ENCODE measurements at places on chromosomes 11 and 22. TPM values are rescaled to one million over a fixed set of nuclear protein-coding genes. Genes with fewer than 3 reads are reported as not detected.

- peaks cover 7% of the 10 kb centered on the region for H3K27me3 ChIP-seq
- peaks cover 2% of the 10 kb centered on the region for H3K4me1 ChIP-seq
- no peak overlapping the region for H3K4me3 ChIP-seq
- H3K36me3 ChIP-seq: no peaks in the 10 kb centered on the region
Observed at GRCh38 chr11:7098235-7098832, 9.5 kb downstream of the RBMXL2 start.

DNA sequence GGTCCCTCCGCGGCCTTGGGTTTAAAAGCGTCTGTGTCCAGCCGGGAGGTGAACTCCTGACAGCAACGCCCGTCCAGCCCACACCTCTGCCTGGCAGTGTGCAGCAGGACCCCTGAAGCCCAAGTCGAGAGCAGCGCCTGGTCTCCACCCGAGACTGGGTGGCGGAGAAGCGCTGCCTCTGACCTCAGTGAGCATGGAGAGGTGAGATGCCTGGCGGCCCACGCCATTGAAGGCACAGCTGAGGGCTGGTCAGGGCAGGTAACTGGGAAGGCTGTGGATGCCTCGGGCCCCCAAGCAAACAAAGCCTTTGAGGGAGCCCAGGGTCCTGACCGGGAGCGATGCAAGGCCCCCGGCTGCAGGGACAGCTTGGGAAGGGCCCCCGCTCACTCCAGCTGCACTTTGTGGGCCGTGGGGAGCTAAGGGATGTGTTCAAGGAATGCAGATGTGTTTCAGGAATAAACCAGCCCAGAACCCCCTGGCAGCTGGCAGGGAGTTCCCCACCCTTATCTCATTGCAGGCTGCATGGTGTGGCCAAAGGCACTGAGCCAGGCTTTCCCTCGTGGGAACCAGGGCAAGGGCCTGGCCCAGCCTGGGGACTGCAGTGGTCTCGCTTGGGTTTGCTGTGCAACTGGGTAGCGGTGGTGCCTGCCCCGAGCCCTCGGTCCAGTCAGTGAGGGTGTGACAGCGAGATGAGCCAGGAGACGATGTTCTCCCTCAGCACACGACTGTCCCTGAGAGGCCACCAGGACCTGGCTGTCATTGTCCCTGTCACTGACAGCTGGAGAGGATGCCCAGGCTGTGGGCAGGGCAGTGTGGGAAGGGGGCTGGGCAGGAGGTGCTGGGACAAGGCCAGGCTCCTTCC is 92.5 kb downstream of the WNT7B start:
- peaks cover 24% of the 10 kb centered on the region for H3K27me3 ChIP-seq
- H3K36me3 ChIP-seq: no peaks in the 10 kb centered on the region

DNA sequence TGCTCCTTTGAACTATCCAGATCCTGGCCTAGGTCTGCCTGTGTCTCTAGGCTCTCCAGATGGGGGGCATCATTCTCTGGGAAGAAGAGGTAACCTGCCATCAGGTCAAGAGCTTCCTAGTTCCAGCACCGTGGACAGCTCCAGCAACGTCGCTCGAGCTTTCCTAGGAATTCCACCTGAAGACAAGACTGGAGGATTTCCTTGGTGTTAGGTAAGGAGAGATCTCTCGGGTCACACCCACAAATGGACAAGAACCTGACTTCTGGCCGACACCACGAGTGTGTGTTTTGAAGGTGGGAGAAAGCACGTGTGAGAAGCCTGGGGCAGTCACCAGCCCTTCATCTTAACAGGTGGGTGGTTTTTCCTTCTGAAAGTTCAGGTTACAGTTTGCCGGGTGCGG is 1.2 kb downstream of the PRG3 start:
- no peaks in the 10 kb centered on the region for H3K36me3 ChIP-seq
- no peak for DNase-seq
- H3K27ac ChIP-seq: no peak overlapping the region
- H3K4me1 ChIP-seq: no peaks in the 10 kb centered on the region
- no peak overlapping the region for H3K4me3 ChIP-seq

DNA sequence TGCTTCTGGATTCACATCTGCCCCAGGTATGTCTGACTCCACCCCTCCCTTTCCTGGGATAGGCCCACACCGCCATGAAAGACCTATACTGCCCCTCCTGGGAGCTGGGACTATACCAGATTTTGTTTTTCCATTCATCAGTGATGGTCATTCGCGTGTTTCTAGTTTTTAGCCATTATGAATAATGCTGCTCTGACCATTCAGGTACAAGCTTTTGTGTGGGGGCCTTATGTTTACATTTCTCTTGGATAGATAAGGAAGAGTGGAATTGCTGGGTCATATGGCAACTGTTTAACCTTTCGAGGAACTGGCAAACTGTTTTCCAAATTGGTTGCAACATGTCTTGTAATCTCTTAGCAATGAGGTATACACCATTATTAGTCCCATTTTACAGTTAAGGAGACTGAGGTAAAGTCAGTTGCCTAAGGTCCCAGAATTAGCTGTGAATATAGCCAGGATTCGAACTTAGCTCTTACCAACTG is 1.2 kb upstream of the TBC1D10A start:
- no peak for DNase-seq
- peaks cover 54% of the 10 kb centered on the region for H3K4me1 ChIP-seq
- H3K4me3 ChIP-seq: peak overlapping the region; percentile 72
- peaks cover 65% of the 10 kb centered on the region for H3K36me3 ChIP-seq
- H3K27me3 ChIP-seq: no peaks in the 10 kb centered on the region

DNA sequence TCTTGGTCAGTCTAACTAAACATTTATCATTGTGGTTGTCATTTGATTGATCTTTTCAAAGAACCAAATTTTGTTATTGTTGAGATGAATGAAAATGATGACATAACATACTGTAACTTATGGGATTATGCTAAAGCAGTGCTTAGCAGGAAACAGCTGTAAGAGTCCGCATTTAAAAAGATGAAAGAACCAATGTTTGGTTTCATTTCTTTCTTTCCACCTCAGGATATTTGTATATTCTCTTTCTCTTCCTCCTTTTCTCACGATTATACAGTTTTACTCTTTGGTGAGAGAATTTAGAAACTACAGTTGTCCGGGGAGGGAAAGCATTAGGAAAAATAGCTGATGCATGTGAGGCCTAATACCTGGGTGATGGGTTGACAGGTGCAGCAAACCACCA is 23.1 kb downstream of the PIH1D2 start:
- H3K4me3 ChIP-seq: no peak overlapping the region
- no peak for DNase-seq
- H3K27ac ChIP-seq: no peak overlapping the region
- H3K36me3 ChIP-seq: peaks cover 84% of the 10 kb centered on the region
- H3K27me3 ChIP-seq: no peaks in the 10 kb centered on the region

- no peak overlapping the region for H3K27ac ChIP-seq
- peaks cover 8% of the 10 kb centered on the region for H3K36me3 ChIP-seq
- H3K4me3 ChIP-seq: no peak overlapping the region
- H3K27me3 ChIP-seq: peaks cover 36% of the 10 kb centered on the region
- H3K4me1 ChIP-seq: no peaks in the 10 kb centered on the region
Observed at GRCh38 chr11:78587446-78587845, 12.8 kb upstream of the NARS2 start.

- H3K27ac ChIP-seq: no peak overlapping the region
- H3K36me3 ChIP-seq: no peaks in the 10 kb centered on the region
- no peak overlapping the region for H3K4me3 ChIP-seq
- H3K4me1 ChIP-seq: no peaks in the 10 kb centered on the region
- no peaks in the 10 kb centered on the region for H3K27me3 ChIP-seq
- DNase-seq: no peak
Observed at GRCh38 chr11:122020902-122021301, 95.1 kb downstream of the BLID start.

- no peak overlapping the region for H3K27ac ChIP-seq
- no peaks in the 10 kb centered on the region for H3K36me3 ChIP-seq
- DNase-seq: no peak
- H3K4me3 ChIP-seq: no peak overlapping the region
- no peaks in the 10 kb centered on the region for H3K4me1 ChIP-seq
Observed at GRCh38 chr11:3149852-3150188, 15.3 kb downstream of the OSBPL5 start.

DNA sequence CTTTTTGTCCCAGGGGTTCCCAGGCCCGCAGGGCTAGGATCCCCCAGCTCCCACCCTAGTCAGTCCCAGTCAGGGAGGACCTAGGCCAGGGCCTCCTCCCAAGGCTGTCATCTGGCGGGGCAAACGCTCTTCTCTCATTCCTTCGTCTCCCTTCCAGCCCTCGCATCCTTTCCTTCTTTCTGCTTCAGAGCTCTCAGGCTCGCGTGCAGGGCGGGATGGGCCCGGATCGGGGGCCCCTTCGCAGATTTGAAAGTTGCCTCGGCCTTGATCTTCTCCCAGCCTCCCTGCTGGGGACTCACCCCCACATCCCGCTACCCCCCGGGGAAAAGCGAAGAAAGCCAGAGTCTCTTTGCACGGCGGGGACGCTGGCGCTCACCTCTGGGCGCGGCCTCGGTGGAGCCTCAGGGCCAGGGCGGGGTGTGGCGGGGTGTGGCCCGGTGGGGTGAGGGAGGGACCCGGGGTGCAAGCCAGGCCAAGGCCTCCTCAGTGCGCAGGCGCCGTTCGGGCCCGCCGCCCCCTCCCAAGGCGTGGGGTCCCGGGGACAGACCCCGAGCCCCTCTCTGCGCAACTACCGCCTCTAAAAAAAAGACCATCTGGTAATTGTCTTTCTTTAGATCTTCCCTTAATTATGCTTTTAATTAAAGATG is 14.8 kb upstream of the PAX6 start:
- no peak overlapping the region for H3K4me3 ChIP-seq
- no peaks in the 10 kb centered on the region for H3K36me3 ChIP-seq
- DNase-seq: no peak
- H3K27me3 ChIP-seq: peaks cover 76% of the 10 kb centered on the region

DNA sequence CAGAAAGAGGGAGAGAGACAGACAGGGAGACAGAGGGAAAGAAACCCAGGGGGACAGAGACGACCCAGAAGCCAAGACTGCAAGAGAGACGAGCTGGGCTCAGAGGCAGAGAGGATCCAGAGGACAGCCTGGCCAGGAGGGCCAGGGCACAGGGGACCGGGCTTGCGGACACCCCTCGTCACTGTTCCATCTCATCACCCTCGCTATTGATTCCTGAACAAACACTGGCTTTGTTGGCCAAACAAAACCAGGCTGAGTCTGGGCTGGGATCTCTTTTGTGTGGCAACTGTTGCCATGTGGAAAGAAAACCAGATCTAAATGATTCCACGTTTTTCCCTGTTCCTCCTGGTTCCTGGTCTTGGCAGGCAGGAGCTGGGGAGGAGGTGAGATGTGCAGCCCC is 339.4 kb downstream of the MN1 start:
- H3K4me3 ChIP-seq: no peak overlapping the region
- no peaks in the 10 kb centered on the region for H3K4me1 ChIP-seq
- DNase-seq: no peak
- no peaks in the 10 kb centered on the region for H3K27me3 ChIP-seq

DNA sequence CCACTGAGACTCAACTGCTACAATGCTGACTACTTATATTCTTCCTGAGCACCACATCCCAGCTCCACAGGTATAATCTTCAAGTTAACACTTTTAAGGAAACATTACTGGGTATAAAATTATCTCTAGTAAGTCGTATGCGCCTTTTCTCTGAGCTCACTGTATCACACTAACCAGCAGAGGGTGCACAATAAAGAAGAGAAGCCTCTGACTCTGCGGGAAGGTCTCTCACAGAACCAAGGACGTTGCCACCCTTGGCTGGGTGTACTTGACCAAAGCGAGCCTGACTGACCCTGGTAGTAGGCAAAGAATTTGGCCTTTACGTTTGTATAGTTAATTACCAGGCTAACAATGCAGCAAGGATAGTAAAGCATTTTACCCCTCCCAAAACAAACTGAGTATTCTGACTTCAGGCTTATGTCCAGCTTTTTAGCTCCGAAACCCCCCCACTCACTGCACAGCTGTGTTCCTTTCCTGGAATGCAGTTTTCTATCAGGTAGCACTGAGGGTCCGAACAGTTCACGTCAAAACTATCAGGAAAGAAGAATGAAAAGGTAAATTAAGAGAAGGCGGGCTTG is at the start of gene BTBD18:
Gene BTBD18 (minus strand): TSS at position 144 of the 578 bp plus-strand sequence. CDS start 631 bp downstream, outside the sequence.
- no peak within 1 kb of the TSS for H3K4me3 ChIP-seq
- peak within 1 kb of the TSS; percentile 5 for H3K27ac ChIP-seq
- no peak for DNase-seq
- H3K4me1 ChIP-seq: peaks cover 7% of the 10 kb centered on the region

Gene ELFN2
- 0.11 TPM for total RNA-seq

Gene SCN2B
- total RNA-seq: 0.02 TPM

Gene PLEKHA7
- total RNA-seq: 50.2 TPM

Gene DNAJB7
- total RNA-seq: not detected

Gene OR51B2
- not detected for total RNA-seq
